ENCODE measurements at places on chromosomes 6 and 20.

- no peak for DNase-seq
Observed at GRCh38 chr6:100088009-100088408, 94.0 kb upstream of the MCHR2 start.

DNA sequence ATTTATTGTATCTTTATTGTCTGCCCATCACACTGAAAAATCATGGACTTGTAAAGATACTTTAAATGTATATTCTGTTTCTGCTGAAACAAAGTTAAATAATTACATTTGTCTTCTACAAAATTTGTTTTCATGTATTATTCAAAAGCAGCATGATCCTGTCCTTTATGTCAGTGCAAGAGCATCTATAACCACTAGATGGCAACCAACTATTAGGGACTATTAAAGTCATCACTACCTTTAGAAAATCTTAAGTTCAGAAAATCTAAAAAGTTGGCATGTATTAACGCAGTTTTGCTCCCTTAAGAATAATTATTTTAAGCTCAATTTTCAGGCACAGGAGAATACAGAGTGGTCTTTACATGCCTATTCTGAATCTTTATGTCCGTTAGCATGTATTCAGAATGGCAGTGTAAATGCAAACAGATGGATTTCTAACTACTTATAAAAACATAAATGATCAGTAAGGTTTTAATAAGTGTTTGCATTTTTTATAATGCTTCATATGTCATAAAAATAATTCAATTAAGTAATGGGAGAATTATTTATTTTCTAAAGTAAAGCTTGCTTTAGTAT lies 17.8 kb downstream of the TMEM30A start:
- no peak for DNase-seq

- DNase-seq, result no peak
Observed at GRCh38 chr6:108948181-108948661, 100.0 kb downstream of the ARMC2 start.

DNA sequence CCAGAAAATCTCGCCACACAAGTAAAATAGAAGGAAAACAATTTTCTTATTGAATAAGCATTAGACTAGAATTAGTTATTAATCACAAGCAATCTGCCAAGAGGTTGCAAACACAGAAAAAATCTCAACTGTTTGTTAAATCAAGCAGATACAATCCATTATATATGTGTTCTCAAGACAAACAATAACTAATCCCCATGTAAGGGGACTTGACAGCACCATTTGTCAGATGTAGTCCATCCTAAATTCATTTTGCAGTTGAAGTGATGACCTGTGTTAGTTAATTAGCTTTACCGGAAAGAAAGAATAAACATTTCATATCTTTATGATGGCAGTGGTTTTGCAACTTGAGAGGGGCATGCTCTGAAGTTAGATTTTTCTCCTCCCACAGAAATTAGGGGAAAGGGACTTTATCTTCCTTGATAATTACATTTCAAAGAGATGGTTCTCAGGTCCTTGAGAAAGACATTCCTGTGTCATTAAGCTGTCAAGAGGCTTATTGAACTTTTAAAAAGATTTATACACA lies 1588.0 kb downstream of the GRIK2 start:
- DNase-seq, result no peak

GRCh38 chr6:25612666-25613065 lies 39.3 kb upstream of the SCGN start:
- DNase-seq, result no peak

- DNase-seq, result no peak
Observed at GRCh38 chr6:15109338-15110090, 136.4 kb upstream of the JARID2 start.

- no peak for DNase-seq
Observed at GRCh38 chr6:46138281-46138680, 8.5 kb downstream of the ENPP4 start.

DNA sequence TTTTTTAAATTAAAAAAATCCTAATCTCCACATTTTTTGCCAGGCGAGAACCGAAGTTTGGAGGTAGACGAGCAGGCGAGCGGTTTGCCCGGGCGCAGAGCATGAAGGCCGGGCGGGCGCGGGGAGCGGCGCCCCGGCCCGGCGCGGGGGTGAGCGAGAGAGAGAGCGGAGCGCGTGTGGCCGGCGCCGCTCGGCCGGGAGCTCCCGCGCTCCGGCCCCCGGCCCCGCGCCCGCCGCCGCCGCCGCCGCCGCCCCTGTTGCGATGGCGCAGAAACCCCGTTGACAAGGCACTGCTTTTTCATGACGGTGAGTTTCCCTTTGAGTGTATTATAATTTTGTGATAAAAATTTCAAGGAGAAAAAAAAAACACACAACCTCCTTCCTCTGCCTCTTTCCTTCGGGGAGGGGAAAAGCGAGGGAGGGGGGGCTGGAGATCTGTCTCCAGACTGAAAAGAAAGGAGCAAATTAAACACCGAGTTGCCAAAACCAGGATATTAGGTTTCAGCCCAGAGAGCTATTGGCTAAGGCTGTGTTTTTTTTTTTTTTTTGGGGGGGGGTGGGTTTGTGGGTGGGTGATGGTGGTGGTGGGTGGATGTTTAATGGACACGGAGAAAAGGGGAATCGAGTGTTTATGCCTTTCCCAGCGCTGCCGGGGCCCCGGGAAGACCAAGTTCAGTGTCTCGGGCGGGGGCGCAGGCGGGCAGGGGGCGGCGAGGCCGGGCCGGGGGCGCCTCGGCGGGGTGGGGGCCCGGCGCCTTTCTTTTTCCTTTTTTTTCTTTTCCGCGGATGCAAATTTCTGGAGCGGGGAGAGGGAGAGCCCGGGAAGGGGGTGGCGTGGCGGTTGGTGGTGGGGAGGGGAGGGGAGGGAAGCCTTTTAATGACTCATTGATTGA lies at the start of gene BICRAL:
BICRAL (plus strand) TSS at position 257 of the 893 bp plus-strand sequence. CDS start 39,971 bp downstream, outside the sequence.
- peak; percentile 39 for DNase-seq

DNA sequence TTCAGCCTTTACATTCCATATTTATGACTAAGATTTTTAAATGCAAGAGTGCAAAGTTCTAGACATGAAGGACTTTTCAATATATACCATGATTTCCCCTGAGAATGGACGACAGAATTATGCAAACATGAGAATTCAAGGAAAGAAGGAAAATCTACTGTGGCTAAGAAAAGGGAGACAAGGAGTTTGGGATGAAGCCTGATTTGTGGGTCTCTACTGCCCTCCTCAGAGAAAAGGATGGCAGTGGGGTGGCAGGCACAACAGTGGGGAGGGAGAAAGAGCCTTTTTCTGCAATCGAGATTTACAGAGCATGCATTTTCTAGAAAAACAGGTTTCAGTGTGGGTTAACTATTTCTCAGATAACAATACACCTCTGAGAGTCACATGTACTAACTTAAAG lies 466.9 kb upstream of the NRSN1 start:
- no peak for DNase-seq

GRCh38 chr6:34491091-34491430 lies 25.2 kb downstream of the PACSIN1 start:
- no peak for DNase-seq

GRCh38 chr6:8245726-8246125 lies 143.4 kb upstream of the EEF1E1 start:
- no peak for DNase-seq

- no peak for DNase-seq
Observed at GRCh38 chr6:132020138-132020581, 69.0 kb upstream of the CCN2 start.

DNA sequence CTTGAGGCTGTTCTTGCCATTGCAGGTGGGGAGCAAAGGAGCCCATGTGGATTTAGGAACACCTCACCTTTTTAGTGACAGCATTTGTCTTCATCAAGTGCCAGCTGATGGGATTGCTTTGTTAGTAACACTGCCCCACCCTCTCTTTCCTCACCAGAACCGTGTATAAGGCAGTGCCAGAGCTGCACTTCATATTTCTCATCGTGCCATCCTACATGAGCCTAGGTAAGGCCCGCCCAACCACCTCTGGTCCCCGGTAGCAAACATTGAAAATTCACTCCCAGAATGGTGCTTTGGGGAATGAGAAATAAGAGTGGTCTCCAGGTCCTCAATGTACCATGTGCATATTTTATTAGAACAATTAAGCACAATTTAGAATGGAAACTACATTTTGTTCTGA lies 22.7 kb downstream of the CFAP61 start:
- no peak for DNase-seq

DNA sequence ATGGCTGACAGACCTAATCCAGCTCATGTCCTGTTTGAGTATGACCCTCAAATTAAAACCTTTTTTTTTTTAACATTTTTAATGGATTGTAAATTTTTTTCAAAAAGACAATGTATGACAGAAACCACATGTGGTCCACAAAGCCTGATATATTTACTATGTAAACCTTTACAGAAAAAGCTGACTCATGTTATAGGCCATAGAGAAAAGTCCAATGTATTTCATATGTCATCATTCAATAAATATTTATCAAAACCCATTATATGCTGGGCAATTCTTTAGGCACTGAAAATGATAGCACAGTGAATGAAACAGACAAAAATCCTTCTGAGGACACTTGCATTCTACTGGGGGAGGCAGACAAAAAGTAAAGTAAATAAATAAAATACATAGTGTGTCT lies 826.2 kb upstream of the FLRT3 start:
- no peak for DNase-seq

DNA sequence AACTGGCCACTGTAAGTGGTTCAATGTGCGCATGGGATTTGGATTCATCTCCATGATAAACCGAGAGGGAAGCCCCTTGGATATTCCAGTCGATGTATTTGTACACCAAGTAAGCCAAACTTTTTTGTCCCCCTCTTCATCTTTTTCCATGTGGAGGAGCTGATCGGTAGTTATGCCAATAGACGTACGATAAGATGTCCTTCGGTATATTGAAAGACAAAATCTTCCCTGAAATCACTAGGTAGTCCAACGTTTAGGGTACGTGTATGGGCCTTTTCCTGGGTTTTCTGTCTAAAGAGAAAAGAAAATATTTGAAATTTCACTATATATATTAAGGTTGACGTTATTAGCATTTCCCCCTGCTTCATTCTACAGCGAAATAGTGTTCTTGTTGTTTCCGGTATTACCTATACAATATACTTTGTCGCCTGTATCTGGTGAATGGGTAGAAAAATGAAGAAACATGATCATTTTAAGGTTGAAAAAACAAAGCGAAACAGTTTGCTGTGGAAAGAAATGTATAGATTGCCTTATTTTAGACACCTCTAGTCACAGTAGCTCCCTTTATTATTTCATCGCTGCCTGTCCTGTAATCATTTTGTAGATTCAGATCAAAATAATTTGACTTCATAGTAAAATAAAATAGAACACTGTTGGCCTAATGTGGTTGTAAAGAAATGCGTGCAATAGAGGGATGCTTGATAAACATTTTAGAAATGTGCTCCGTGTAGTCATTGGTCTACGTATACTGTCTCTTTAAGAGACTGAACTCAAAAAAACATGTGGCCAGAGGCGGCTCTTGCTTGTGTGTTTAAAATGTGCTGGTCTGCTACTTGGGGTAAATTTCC lies 1.5 kb downstream of the LIN28B start:
- DNase-seq, result no peak

DNA sequence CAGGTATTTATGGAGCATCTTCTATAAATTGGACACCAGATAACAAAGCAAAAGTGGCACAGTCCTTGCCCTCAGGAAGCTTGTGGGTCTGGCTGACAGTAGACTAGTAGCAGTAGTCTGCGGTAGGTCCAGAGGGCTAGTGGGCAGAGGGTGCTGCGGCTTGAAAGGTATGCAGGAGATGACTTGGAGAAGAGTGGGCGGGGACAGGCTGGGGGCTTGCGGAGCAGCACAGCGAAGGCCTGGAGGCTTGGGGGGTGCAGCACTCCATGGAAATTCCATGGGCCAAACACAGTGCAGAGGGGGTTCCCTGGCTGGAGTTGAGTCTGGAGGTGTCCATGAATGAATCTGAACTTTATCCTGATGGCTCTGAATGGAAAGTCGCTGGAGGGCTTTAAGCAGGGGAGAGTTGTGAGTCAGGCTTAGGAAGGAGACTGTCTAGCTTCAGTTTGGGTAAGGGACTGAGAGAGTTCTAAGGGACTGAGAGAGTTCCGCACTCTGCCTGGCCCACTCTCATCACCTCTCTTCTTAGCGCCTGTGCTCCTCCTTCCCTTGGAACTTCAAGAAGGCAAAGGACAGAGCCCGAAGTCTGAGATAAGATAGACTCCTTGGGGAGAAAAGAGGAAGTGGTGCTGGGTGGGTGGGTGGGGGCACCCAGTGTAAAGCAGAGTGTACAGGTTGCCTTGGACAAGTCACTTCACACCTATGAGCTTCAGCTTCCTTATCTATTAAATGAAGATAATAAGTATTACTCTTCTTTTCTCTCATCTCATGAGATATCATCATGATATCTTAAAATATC lies 8.8 kb downstream of the PKIG start:
- no peak for DNase-seq

DNA sequence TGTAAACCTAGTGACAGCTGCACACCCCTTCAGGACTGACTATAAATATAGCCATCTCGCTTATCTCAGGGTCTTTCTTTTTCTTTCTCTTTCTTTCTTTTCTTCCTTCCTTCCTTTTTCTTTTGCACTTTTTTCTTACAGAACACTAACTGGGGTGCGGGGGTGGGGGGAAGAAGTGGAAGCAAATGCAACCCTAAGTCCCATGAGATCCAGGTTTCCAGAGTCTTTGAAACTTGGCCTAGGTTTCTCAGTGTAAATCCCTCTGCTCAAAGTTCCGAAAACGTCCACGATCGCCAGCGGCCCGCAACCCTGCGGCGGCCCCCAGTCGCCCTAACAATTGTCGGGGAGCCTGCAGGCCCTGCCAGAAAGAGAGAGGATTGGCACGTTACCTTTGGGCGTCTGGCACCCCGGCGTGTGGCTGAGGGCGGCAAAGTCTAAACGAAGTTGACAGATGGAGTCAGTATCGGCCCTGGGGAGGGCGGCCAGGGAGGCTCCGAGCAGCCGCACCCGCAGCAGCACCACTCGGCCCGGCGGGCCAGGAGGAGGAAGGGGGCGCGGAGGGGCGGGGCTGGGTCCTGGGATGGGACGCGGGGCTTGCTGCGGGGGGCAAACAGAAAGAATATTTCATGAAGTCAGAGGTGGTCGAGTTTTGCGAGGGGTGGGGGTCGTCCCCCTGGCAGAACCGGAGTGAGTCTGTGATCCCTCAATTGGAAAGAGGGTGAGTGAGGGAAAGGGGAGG lies 577 bp upstream of the FOXF2 start:
- DNase-seq, result no peak

DNA sequence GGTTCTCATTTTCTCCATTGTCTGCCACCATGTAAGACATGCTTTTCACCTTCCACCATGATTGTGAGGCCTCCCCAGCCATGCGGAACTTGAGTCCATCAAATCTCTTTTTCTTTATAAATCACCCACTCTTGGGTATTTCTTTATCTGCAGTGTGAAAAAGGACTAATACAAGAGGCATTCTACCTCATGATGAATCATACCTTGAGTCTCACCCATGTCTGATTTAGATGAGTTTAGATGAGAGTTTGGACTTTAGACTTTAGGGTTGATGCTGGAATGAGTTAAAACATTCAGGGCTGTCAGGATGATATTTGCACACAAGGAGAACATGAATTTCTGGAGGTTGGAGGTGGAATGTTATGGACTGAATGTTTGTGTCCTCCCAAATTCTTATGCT lies 545.6 kb downstream of the C6orf118 start:
- no peak for DNase-seq

GRCh38 chr6:89950879-89951391 lies 56.7 kb downstream of the GJA10 start:
- no peak for DNase-seq

Data from stimulated activated CD8-positive, alpha-beta memory T cell treated with anti-CD3 and anti-CD28 coated beads, Interleukin-15, amount 100 ng/mL, for 1 hour (primary cell).